ENCODE measurements at places on chromosomes 2 and 18. TPM values are rescaled to one million over a fixed set of nuclear protein-coding genes. Genes with fewer than 3 reads are reported as not detected.

GRCh38 chr2:80852808-80853139 is 548.2 kb upstream of the LRRTM1 start:
- no peak overlapping the region for H3K4me3 ChIP-seq
- H3K4me1 ChIP-seq: no peaks in the 10 kb centered on the region
- DNase-seq: no peak
- H3K27me3 ChIP-seq: no peaks in the 10 kb centered on the region

GRCh38 chr2:190313880-190314279 is 5.7 kb downstream of the HIBCH start:
- H3K36me3 ChIP-seq: peaks cover 17% of the 10 kb centered on the region
- H3K4me1 ChIP-seq: peaks cover 17% of the 10 kb centered on the region
- H3K4me3 ChIP-seq: no peak overlapping the region
- H3K27me3 ChIP-seq: no peaks in the 10 kb centered on the region
- no peak overlapping the region for H3K27ac ChIP-seq

GRCh38 chr2:96574364-96574763 is 37.8 kb downstream of the ARID5A start:
- H3K4me3 ChIP-seq: no peak overlapping the region
- no peak for DNase-seq
- H3K27ac ChIP-seq: no peak overlapping the region
- H3K4me1 ChIP-seq: no peaks in the 10 kb centered on the region

- H3K36me3 ChIP-seq: no peaks in the 10 kb centered on the region
- no peaks in the 10 kb centered on the region for H3K27me3 ChIP-seq
- H3K4me3 ChIP-seq: no peak overlapping the region
- no peak for DNase-seq
- no peaks in the 10 kb centered on the region for H3K4me1 ChIP-seq
- H3K27ac ChIP-seq: no peak overlapping the region
These were observed 13.7 kb upstream of the RMDN2 start for GRCh38 chr2:37911296-37911873.

The RGPD3 gene
- total RNA-seq: 0.37 TPM

The ILKAP gene
- 102 TPM for total RNA-seq

The TMEFF2 gene
- total RNA-seq: not detected

Data from B cell (primary cell).